ENCODE measurements at places on chromosomes 13 and 19.

- DNase-seq = peak; percentile 24
Measured at GRCh38 chr13:26457212-26457611, 100.3 kb upstream of the WASF3 start.

GRCh38 chr13:20940083-20940482 is 37.5 kb upstream of the XPO4 start:
- DNase-seq = no peak

DNA sequence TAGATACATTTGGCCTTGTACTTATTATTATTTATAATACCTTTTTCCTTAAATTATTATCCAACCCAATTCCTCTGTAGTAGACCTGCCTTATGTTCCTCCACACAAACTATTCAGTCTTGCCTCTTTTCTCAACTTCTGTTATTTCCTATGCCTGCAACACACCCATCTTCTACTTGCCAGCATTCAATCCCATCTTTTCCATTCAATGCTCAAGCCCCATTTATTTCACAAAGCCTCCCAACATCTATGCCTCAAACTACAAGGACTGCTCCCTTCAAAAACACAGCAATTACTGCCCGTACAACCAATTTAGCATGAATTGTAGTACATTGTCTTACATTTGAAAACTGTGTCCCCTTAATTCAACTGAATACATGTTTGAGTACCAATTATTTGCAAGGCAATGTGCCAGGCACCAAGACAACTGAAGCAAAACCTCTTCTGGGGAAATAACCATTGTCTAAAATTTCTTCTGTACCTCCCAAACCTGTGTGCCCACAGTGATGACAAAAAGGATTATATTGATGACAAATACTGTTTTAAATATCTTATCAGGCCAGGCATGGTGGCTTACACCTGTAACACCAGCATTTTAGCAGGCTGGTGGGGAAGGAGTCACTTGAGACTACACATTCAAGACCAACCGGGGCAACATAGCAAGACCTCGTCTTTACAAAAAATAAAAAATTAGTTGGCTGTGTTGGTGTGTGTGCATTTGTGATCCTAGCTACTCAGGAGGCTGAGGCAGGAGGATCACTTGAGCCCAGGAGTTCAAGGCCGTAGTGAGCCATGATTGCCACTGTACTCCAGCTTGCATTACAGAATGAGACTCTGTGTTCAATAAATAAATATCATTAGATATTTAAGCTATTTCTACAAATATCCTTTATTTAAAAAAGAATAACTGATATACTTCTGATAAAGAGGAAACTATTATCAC is 35.1 kb downstream of the ELF1 start:
- DNase-seq = no peak

- no peak for DNase-seq
Measured at GRCh38 chr13:45779901-45780300, 71.7 kb downstream of the SIAH3 start.

GRCh38 chr19:31424861-31425620 is 75.8 kb upstream of the TSHZ3 start:
- no peak for DNase-seq

DNA sequence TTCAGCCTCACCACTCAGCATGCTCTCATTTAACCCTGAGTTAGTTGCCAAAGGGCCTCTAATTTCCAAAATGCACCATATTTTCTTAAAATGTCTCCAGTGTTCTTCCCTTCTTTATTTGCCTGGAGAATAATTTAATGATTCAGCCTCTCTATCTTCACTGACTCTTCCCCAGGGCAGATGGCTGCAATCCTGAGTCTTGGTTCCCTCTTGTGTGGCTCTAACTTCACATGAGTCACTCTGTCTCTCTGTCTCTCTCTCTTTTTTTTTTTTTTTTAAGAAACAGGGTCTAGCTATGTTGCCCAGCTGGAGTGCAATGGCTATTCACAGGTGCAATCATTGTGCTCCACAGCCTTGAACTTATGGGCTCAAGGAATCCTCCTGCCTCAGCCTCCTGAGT is 251.4 kb downstream of the VWA8 start:
- peak; percentile 21 for DNase-seq

DNA sequence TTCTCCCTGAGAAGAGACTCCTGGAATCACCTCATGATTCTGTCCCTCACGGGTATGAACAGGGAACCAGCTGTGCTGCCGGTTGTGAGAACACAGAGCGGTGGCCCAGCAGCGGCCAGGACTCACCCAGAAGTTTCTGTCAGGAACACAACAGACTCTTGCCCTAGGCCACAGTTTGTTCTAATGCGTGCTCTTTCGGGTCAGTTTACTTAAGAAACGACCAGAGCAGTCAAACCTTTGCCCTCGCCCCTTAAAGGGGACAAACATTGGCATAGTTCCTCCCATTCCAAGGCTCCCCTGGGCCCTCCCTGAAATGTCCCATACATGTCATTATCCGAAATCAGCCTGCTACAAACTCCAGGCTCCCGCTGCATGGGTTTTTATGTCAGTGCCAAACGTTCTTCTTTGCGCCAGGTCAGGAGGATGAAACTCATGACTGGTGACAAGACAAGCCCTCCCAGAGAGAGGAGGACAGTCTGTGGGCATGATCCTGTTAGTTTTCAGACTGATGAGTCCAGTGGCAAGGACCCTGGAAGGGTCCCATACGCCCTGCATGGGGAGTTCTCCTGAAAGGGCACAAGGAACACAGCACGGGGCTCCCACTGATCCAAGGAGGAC is 18.3 kb downstream of the ZIC5 start:
- DNase-seq = no peak

- DNase-seq = no peak
Measured at GRCh38 chr19:44066305-44066704, 5.7 kb upstream of the ZNF284 start.

- no peak for DNase-seq
Measured at GRCh38 chr13:59603646-59604045, 560.1 kb downstream of the DIAPH3 start.

- DNase-seq = no peak
Measured at GRCh38 chr19:5205381-5205780, 135.2 kb downstream of the PTPRS start.

GRCh38 chr19:17266589-17266974 is 661 bp upstream of the BABAM1 start:
- DNase-seq = no peak

DNA sequence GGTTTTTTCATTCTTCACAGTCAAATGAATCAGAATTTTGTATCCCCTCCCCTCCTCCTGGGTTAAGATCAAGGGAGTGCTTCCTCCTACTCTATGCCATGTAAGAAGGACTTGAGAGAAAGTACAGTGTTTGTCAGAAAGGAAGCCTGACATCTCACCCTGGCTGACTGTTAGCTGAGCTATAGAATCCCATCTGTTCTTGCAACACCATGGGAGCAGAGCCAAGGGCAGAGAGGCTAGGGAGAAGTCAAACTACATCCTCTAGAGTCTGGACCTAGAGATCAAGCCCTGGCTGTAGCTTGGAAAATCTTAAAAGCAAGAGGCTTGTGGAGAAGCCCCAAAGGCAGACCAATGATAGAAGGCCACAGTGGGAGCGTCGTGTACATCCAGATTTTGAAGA is 145.9 kb downstream of the OLFM4 start:
- DNase-seq = no peak

- DNase-seq = no peak
Measured at GRCh38 chr13:58884353-58885209, 1253.0 kb downstream of the PCDH17 start.

DNA sequence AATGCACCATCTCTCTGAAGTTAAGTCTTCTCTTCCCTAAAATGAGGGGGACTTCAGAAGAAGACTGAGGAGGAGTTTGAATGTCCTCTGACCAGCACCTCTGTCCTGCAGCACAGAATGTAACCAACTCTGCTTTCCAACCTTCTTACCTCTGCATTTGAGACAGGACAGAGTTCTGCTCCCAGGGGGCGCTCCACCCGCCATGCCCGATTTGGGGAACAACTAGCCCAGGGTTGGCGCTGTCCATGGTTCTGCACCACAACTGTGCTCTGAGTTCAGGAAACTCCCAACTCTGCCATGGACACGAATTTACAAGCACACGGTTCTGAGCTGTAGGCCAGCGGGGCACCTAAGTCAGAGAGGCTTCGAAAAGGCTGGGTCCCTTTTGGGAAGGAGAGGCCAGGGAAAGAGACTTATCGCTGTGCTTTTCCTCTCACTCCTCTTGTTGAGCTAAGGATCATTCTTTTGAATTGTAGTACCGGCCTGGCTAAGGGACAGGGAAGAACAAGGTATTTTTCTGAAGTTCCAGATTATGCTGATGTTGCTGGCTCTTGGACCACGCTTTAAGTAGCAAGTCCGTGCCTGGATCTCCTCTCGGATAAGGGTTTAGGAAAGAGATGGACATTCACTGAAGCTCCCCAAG is 22.2 kb downstream of the SIGLEC5 start:
- peak; percentile 82 for DNase-seq

Measured in AG20443 (cell line).